ENCODE measurements at places on chromosomes 12 and 14.
A peak's percentile ranks its signal among the peaks of the same experiment; 100 is the strongest.

GRCh38 chr12:60684988-60685655 is 1089.3 kb downstream of the SLC16A7 start:
- no peak for DNase-seq

- no peak for DNase-seq
These were observed 156.3 kb downstream of the PIWIL1 start for GRCh38 chr12:130493951-130494350.

DNA sequence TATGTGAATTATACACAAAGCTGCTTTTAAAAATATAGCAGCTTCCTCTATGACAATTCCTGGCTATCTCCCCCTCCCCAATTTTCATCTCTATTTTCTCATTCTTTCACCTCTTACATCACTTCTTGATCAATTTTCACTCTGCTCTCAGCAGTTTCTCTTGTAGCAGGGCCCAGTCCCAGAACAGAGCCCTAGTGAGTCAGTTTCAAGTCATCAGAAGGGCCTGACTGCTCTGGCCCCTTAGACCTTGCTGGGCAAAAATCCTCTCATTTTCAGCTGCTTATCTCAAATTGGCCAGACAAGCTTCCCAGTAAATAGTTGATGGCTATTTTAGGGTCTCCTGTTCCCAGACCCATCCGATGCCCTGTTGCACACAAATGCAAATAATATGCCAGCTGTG is 101.4 kb downstream of the TTC7B start:
- DNase-seq, result no peak

GRCh38 chr12:12792421-12792820 is 7.0 kb downstream of the APOLD1 start:
- no peak for DNase-seq

DNA sequence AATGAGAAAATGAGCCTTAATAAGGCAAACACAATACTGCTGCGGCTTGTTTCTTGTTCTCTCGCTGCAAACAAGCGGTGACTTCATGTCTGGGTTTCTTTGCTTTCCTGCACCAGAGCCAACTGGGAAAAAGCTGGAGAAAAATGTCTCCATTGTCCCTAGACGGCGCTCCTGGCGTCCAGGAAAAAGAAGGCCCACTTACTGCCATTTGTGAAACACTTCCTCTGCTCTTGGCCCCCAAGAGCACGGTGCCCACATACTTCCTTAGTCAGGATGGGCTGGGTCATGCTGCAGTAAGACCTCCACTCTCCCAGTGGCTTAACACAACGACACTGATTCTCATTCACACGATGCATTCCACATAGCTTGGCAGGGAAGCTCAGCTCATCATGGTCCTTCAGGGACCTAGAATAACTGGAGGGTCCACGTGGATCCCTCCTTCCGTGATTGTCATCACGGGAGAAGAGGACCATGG is 86.0 kb upstream of the BCL11B start:
- no peak for DNase-seq

DNA sequence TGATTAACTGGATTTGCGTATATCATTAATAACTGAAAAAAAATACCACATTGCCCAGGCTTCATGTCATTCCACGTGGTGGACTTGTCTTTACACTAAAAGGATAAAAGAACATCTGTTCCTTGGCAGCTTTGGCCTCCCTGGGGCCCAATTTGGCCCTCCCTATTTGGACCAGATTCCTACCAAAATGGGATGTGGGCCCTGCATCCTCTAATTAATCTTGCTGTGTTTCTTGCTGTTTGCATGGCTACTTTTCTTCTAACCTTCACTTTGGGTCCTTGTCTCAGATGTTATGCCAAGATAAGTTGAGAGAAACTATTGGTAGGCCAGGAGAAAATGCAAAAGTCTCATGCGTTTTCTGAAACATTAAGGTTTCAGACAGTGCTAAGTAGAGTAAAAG is 57.5 kb downstream of the PTHLH start:
- peak; percentile 70 for DNase-seq

DNA sequence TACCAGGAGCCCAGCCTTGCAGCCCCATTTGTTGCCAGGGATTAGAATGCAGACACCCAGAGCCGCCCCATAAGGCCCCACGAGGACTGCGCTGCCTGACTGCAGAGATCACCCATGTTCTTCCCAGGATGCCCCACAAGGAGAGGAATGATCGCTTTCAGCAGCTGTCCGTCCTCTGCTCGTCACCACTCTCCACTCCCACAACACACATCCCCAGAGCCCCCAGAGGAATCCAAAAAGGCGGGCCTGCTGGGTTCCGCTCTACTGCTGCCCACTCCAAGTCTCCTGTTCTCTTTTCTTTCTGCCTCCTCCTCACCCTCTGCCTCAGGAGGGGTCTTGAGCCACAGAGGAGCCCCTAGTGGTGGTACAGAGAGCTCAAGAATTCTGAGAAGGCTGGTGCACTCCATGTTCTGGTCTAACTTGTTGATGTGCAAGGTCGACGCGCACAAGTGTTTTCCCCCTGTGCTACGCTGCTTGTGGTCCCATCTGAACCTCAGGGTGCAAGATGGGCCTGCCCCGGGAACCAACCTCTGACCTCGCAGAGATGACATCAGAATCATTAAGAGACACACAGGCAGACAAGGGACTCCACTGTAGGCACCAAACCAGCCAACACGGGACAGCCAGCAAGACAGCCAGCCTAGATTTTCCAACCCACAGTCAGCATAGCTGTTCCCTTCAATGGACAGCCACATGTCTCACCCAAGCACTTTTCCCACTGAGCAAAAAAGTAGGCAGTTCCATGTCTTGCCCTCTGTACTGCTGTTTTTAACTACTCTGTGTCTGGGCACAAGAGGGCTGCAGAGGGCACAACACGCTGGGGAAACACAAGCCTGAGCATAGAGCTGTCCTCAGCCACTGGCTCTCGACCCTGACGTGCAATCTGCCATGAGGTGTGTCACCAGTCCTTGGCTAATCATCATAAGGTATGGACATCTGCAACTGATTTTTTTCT is 29.9 kb downstream of the PXN start:
- no peak for DNase-seq

DNA sequence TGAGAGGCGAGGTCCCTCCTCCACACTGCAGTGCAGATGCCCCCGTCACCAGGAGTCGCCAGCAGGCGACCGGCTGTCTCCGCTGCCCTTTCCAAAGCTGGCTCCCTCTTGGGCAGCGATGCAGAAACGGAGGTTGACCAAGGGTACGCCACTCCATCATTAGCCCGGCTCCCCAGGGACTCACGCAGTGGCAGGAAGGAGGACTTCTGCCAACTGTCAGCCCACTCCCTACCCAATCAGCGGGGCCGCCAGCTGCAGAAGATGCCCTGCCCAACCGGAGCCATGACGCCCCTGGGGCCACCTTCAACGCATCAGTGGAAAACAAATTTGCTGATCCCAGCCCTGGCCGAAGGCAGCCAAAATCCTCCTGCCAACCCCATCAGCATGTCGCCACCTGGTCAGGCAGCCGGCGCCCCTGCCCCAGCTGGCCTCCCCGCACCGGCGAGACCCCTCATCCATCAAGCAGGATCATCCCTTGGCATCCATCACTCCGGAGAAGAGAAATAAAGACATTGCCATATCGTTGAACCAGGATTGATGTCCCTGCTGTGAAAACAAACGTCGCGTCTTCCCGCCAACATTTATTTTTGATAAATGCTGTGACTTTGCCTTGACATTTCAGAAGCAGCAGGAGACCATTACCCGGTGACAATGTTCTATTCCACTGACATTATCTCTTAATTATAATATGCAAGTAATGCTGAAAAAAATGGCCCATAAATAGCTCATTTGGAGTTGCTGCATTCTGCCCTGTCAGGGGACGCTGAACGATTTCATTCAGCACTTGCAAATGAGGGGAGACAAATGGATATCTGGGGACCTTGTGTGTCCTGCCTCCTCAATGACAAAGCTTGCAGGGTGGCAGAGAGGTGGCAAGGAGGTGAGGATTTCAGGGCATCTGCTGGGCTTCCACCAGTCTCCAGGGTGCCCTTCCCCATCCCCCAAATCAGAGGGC is 105.1 kb downstream of the SCARB1 start:
- peak; percentile 90 for DNase-seq

DNA sequence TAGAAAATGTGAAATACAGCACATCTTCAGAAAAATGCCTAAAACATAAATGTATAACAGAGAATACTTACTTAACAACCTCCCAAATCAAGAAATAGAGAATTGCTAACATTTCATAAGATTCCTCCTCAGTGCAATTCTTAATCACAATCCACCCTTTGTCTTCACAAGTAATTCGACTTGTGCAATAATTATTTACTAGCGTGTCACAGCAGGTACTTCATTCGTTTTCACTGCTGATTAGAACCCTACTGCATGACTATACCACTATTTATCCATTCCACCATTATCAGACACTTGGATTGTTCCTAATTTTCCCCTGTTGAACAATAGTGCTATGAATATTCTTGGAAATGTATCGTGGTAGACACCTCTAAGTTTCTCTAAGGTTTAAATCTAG is 64.9 kb upstream of the BBS10 start:
- DNase-seq, result no peak

DNA sequence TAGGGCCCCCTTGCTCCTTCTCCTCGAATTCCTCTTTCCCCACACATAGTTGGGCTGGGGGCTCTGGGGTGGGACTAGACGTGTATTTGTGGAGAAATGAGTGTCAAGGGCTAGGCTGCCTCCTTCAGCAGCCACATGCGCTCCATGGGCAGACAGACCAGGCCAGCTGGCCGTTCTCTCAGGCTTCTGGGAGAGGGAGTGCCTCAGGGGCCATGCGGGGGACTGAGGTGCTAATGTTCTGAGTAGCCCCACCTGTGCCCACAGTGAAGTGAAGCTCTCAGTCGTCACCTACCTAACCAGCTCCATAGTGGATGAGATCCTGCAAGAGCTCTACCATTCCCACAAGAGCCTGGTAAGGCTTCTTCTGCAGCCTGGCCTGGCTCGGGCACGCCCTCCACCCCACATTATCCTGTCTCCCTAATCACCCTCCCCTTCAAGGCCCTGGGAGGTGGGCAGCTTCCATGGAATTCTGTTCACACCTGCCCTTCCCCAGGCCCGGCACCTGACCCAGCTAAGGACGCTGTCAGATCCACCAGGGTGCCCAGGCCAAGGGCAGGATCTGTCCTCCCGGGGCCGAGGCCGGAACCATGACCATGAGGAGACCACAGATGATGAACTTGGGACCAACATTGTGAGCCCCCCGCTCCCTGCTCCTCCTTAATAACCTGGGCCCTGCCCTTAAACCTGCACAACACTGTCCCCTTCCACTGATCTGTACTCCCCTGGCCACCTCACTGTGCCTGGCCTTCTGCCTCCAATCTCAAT is 9.0 kb upstream of the CPNE6 start:
- no peak for DNase-seq

DNA sequence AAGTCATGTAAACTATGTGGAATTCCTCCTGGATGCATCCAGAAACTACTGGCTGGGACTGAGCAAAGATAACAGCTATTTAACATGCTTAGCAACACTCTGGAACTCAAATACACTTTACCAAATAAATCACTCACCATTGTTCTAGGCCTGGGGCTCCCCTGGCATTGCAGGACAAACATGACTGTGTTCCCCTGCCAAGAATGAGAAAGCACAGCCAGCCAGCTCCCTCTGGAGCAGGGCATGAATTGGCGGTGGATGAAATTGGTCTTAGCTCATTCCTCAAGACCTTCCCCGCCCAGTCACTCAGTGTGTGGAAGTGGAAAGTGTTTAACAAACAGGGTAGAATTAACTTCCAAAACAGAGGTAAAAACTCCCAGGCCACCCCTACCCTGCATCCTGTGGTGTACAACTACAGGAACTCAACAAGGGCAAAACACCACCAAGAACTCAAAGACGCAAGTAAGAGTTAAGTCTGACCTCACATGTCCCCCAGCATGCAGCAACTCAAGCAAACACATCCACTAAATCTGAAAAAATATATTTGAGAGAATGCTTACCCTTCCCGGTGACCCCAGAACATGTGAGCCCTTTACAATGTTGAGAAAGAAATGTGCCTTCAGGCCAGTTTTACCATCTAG is 58.4 kb upstream of the BDKRB2 start:
- no peak for DNase-seq

All from NCI-H524 treated with DMSO at 0.1 percent for 48 hours (cell line).